ENCODE measurements at places on chromosomes 7 and 10. TPM values are rescaled to one million over a fixed set of nuclear protein-coding genes. Genes with fewer than 3 reads are reported as not detected.

Gene TIMM23
- polyA plus RNA-seq = 74.4 TPM

Gene FKBP6
- polyA plus RNA-seq = not detected

Gene GDF10
- 1.2 TPM for polyA plus RNA-seq

Gene STRIP2
- polyA plus RNA-seq = 1.0 TPM

Gene DNAH11
- 0.05 TPM for polyA plus RNA-seq

Gene TYSND1
- 3.5 TPM for polyA plus RNA-seq

Gene CAMK1D
- polyA plus RNA-seq = 2.4 TPM
